ENCODE measurements at places on chromosomes 5 and 9. TPM values are rescaled to one million over a fixed set of nuclear protein-coding genes. Genes with fewer than 3 reads are reported as not detected.

DNA sequence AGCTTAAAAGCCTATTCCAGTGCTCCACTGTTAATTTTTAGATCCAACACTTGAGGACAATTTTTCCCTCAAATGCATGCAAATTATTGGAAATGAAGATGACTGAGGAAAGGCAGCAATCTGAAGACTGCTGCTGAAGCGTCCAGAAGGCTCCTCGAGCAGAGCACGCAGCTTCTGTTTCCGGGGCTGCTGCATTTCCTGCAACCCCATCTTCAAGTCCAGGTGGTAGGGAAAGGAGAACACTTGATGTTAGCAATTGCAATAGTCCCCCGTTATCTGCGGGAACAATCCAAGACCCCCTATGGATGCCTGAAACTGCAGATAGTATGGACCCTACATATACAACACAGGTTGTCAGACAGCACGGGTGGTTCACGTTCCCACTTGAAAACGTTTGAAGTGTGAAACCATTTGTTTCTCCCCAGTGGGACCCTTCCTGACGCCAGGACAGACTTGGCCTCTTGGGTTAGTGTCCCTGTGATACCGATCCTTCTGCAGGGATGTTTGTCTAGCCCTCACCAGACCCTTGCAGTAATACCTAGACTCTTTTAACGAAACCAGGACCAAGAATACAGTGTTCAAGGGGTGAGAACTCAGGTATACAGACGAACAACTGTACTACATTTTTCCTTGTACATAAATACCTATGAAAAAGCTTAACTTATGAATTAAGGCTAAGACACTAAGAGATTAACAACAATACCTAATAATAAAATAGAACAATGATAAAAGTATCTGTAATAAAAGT, 152.3 kb downstream of the HSD17B3 start:
- no peak for DNase-seq

- DNase-seq = peak; percentile 52
Observed at GRCh38 chr5:123119334-123119986, 30.4 kb downstream of the PRDM6 start.

- peak; percentile 97 for DNase-seq
Observed at GRCh38 chr9:14314929-14315874, 1.3 kb upstream of the NFIB start.

DNA sequence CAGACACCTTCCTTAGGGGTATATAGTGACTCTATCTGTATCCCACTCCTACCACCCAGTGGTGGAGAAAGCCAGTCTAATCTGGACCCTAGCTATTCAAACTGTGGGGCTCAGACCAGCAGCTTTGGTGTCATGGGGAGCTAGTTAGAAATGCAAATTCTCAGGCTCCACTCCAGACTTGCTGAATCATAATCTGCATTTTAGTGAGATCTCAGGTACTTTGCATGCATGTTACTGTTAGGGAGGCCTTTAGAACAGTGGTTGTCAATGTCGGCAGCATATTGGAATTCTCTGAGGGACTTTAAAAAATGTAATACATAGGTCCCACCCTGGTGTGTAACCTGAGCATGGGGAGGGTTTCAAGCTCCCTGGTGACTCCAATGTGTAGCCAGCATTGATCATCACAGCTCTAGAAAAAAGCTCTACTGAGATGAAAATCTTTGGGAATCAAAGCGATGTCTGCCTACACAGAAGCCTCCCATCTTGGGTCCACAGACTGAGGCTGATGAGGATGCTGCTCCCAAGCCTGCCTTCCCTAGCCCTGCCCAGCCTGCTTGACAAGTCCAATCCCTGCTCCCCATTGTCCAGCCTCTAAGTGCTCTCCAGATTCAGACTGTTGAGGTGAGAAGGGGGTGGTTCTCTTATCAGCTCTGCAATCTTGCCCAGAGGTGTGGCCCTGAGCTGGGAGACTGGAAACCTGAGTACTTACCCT, 11.9 kb upstream of the GM2A start:
- no peak for DNase-seq

DNA sequence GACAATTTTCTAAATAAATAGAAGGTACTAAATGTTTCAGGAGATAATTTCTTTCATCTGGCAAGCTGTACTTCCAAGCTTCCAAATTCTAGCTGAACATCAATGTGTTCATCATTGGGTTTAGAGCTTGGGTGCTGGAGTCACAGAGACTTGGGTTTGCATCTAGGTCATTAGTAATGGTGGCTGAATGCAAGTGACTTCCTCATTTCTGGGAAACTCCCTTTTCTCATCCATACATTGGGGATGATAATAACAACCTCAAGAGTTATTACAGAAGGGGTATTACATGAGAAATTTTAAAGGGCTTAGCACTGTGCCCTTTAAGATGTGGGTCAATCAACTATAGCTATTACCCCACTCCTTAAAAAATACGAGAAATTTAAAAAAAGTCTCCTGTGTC, 41.1 kb upstream of the KLF4 start:
- DNase-seq = no peak

The PRSS3 gene
- polyA plus RNA-seq = not detected

The BAAT gene
- polyA plus RNA-seq = 0.42 TPM

The SERF1A gene
- 5.0 TPM for polyA plus RNA-seq

The NDST1 gene
- polyA plus RNA-seq = 62.6 TPM
